Cortex of kidney (tissue), 1 donor: ENCODE measurements at places on chromosomes 13 and 19.

- no peak for DNase-seq
These were observed 66.7 kb downstream of the CEBPG start for GRCh38 chr19:33440241-33440640.

- no peak for DNase-seq
These were observed 360.6 kb upstream of the TMTC4 start for GRCh38 chr13:101035119-101035620.

DNA sequence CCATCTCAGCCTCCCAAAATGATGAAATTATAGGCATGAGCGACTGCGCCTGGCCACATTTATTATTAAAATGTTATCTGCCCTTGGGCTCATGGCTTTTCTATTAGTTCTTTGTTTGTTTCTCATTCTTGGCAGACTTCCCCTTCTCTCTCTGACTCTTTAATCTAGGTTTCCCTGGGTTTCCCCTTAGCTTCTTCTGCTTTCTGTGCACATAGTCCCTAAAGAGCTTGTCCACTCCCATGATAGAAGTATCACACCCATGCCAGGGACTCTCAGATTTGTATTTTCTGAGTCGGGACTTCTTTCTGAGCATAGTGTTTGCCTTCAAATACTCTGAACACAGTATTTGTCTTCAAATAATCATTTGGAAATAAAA is 38.6 kb upstream of the ITM2B start:
- DNase-seq: no peak

- DNase-seq: no peak
These were observed 209.3 kb downstream of the KCNRG start for GRCh38 chr13:50224534-50224933.

GRCh38 chr13:94886191-94886590 is 173.8 kb upstream of the SOX21 start:
- no peak for DNase-seq

DNA sequence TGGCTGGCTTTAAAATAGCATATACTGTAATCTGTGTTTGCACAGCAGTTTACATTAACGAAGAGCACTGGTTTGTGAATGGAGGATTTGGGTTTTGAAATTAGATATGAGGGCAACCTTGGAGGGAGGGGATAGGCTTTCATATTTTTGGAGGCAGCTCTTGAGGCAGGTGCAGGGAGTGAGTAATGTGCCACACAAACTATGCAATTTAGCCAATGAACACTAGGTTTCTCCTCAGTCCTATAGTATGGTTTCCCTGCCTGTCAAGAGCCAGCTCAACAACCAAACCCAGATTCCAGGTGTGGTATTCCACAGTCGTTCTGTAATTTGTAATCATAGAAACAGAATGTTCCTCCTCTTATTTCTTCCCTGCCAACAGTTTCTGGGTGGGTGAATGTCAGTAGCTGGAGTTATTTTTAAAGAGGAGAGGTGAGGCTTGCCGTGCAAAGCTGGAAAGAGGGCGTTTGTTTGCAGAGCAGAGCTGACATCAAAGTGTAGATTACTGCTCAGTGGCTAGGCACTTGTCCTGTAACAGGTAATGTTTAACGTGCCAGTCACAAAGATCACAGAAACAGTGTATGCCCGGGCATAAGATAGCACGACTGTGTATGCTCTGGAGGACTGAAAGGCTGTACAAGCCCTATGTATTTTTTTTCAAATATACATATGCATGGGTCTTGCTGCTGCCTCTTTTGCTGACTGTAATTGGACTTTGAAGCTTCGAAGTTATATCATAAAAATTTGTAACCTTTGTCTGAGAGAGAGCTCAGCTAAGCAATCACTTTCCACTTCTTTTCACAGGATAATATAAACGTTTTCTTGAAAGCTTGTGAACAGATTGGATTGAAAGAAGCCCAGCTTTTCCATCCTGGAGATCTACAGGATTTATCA is 124.2 kb downstream of the LMO7 start:
- DNase-seq: no peak

- DNase-seq: no peak
These were observed 16.3 kb downstream of the PBX4 start for GRCh38 chr19:19602136-19602712.

GRCh38 chr13:24273926-24274325 is 35.5 kb upstream of the C1QTNF9 start:
- no peak for DNase-seq

- DNase-seq: no peak
These were observed 21.4 kb downstream of the UHRF1 start for GRCh38 chr19:4930664-4931063.

- no peak for DNase-seq
These were observed 14.5 kb downstream of the ACTN4 start for GRCh38 chr19:38661996-38662395.

GRCh38 chr13:114129649-114130062 is 2.8 kb downstream of the RASA3 start:
- no peak for DNase-seq

DNA sequence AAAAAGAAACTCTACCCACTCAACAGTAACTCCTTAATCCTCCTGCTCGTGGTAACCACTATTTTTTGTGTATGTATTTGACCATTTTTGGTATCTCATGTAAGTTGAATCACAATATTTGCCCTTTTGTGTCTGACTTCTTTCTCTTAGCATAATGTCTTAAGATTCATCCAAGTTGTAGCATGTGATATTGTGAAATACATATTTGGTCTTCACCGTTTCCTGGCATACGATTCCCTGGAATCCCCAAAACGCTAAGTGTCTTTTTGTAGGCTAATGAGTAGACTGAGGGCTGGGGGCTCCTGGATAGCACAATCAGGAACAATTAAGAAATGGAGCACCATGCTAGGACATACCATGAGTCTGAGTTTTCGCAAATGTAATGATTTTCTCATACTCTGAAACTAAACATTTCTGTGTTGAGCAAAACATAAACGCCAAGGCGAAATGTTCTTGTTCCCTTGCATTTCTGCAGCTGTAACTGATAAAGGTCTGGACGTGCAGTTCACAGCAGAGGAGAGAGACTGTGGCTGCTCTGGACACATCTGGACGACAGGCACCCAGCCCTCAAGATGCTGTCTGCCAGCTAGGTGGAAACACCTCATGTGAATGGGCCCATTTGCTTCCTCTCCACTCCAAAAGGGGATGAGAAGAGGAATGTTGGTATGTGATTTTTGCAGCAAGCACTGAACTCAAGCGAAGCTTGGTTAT is 38.4 kb downstream of the BRD4 start:
- no peak for DNase-seq

DNA sequence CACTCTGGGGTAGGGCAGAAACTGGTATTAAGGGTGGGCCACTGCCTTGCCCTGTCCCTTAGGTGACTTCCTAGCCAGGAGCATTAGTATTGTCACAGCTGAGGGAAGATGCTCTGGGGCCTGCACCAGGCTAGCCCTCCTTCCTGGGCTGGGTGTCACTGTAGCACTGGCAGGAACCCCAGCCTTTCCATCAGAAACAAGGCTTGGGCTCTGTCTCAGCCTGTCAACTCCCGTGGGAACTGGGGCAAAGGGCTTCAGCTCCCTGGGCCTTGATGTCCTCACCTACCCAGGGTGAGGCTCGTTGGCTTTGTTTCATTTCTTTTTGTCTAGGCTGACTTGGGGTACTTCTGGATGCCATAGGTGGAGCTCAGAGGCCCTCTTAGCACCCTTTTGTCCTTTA is 18.0 kb downstream of the PAF1 start:
- no peak for DNase-seq
